ENCODE measurements at places on chromosomes 12 and 14.
A peak's percentile ranks its signal among the peaks of the same experiment; 100 is the strongest.

GRCh38 chr12:643475-644302, 19.6 kb downstream of the NINJ2 start:
- peak; percentile 40 for DNase-seq

DNA sequence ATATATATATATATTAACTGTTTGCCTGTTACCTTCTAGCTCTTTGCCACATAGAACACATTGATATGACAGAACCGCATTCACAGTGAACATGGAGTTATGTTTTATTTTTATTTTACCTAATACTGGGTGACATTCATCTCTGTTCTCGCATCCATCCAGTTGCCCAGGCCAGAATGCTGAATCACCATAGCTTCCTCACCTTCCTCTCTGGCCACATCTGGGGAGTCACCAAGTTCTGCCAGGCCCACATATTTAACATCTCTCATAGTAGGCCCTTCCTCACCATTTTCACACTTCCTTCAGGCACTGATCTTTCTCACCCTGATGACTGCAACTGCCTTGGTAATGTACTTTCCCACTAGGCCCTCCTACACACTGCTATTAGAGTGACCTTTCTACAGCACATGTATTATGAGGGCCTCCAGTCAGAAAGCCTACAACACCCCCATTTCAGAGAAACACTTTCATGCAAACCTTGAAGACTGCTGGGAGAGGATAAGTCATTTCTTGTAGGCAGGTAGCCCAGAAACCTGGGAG, 106.8 kb downstream of the LGR5 start:
- DNase-seq: no peak

DNA sequence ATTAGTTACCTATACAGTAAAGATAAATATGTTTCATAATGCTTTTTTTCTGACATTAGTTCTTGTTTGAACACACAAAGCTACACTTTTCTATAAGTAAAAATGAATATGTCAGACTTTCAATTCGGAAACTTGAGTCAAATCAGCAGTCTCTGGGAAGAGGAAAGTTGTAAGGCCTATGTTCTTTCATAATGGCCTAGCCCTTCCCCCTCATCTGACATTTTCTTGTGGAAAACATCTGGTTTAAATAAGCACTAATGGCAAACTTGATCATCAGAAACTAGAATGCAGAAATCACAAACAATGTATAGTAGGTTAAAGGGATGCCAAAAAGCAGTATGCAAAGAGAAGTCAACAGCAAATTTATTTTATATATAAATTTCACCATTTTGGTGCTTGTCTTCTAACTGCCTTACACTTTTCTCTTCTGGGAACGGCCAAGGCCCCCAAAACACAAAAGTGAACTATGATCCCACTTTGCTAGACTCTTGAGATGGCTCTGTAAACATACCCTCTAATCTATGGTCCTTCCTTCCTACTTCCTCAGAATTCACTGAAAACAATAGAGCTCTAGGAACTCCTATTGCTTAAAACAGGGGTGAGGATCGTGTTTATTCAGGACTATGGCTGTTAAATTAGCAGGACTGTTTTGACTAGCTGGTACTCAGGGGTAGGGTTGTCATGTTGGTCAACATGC, 444.1 kb downstream of the RAD51B start:
- DNase-seq: no peak

DNA sequence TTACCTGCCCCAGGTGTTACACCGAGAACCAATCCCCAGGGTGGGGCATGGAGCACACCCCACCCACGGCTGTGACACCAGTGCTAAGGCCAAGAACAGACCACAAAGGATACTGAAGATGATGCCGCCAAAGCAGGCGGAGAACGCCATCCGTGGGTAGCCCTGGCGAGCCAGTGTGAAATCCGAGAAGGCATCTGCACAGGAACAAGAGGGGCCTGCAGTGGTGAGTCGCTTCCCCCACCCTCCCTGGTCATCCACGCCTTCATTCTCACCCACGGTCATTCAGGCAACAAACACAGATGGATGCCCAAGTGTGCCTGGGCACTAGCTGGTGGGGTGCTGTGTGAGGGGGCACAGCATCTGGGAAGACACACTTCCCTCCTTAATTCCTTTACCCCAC, 28.5 kb downstream of the SLC8B1 start:
- DNase-seq: no peak

- no peak for DNase-seq
Measured at GRCh38 chr12:123367511-123367910, 2.9 kb upstream of the SBNO1 start.

GRCh38 chr14:99568567-99569560, 35.1 kb downstream of the CCDC85C start:
- DNase-seq: no peak

DNA sequence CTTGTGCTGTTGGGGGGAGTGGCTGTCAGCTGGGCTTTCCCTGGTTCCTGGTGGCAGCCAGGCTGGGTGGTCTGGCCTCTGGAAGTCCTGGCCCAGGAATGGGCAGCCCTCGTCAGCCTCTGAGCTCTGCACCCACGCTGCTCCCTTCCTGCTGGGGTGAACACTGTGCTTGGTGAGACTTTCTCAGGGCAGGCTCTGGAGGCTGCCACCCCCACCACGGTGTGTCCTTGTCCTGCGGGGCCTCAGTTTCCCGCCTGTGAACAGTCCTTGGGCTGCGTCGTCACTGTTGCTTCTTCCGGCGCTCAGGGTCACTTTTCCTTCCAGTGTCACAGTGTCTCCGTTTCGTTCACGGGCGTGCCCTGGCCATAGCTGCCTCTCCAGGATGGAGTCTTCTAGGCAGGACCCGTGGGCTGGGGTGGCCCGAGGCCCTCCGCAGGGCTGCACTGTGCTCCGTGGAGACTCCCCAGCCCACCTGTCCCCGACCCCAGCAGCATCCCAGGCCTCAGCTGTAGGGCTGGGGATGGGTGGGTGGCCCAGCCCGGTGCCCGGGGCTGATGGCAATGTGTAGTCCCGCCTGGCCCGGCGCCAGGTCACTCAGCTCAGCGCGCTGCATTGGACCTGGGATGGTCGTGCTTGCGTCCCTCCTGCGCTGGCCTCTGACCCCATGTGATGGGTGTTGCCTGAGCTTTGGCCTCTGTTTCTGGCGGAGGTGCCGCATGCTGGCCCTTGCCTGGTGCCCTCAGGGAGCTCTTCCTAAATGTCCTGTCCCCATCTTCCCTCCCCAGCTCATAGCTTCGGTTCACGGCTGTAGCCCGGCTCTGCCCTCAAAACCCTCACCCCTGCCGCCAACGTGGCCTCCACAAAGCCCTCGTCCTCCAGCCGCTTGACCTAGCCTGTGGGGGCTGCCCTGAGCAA, 6.8 kb downstream of the KIF26A start:
- no peak for DNase-seq

GRCh38 chr12:89863968-89864367, 155.3 kb upstream of the ATP2B1 start:
- DNase-seq: peak; percentile 61
